ENCODE measurements at places on chromosomes 13 and 19. TPM values are rescaled to one million over a fixed set of nuclear protein-coding genes. Genes with fewer than 3 reads are reported as not detected.

DNA sequence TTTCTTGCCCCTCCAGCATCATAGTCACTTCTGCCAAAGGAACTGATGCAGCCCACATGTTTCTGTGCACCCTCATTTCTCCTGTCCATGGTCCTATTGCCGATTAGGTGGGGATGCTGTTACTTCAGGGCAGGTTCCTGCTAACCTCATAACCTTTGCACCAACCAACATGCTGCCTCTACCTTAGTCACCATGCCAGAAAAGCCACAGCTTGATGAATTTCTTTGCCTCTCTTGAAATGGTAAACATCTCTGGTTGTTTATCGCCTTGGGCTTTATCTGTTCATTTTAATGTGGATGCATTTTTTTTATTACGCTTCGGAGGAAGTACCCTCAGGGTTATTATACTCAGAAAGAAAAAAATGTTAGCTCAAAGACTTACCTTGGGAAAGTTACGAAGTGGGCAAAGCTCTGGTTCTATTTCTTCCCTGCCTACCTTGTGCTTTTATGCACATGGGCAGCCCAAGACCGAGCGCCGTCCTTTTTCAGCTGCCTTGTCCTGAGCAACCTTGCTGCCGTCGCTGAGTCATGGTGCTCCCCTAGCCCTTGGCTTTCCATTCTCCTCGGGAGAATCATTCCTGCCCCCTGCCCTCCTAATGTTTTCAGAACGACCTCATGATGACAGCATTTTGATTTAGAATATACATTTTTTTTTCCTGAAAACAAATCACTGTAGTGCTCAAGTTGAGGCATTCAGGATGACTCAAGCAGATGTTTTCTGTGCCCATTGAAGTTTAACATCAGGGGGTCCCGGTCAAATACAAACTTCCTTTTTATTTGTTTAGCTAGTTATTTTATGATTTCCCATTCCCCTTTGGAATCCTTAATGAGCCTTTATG, 280.0 kb downstream of the SHISA2 start:
- no peak for DNase-seq

- DNase-seq, result no peak
Measured at GRCh38 chr19:21856773-21857514, 21.0 kb upstream of the ZNF43 start.

- no peak for DNase-seq
Measured at GRCh38 chr19:50387176-50387867, 3.2 kb downstream of the POLD1 start.

DNA sequence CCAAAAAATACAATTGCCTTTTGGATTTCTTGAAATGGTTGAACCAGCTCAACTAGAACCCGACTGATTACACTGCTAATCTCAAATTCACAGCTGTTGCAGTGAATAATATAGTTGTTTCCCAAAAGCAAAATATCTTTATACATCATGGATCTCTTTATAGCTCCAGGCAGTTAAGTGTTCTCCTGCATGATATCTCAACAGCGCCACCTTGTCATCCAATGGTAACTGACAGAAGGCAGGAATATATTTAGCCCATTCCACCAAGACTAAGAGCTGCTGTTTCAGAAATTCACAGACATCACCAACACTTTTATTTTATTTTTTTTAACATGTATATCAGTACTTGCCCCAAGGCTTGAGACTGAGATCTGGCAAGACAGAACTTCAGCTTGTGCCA, 1141.0 kb upstream of the PRR20A start:
- no peak for DNase-seq

- DNase-seq, result no peak
Measured at GRCh38 chr13:36674337-36675212, 755 bp downstream of the SERTM1 start.

The MEF2B gene
- polyA plus RNA-seq, result 2.2 TPM

The SHC2 gene
- polyA plus RNA-seq, result 16.2 TPM

- no peak for DNase-seq
Measured at GRCh38 chr13:40662866-40663265, 3.6 kb downstream of the FOXO1 start.

- DNase-seq, result no peak
Measured at GRCh38 chr13:21361123-21361522, 98.0 kb downstream of the ZDHHC20 start.

DNA sequence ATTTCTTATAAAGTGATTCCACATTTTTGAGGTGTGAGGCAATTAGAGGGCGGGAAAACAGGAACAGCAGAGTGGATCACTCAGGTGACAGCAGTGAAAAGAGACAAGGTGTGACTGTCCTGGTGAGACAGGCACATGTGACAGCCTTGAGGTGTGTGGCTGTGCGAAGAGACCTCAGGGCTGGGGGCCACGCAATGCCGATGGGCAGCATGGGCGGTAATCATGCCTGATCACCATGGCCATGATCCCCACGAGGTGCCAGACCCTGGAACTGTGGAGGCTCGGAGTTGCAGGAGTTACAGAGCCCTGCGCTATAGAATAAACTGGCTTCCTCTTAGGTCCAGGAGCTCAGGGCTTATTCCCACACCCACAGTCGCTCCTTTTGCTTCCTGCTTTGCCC, 2.0 kb downstream of the SPACA6 start:
- DNase-seq, result no peak

The PDE4C gene
- 3.3 TPM for polyA plus RNA-seq

The FLT3LG gene
- polyA plus RNA-seq, result 5.2 TPM

GRCh38 chr19:23949611-23950010, 34.9 kb downstream of the ZNF726 start:
- DNase-seq, result no peak

DNA sequence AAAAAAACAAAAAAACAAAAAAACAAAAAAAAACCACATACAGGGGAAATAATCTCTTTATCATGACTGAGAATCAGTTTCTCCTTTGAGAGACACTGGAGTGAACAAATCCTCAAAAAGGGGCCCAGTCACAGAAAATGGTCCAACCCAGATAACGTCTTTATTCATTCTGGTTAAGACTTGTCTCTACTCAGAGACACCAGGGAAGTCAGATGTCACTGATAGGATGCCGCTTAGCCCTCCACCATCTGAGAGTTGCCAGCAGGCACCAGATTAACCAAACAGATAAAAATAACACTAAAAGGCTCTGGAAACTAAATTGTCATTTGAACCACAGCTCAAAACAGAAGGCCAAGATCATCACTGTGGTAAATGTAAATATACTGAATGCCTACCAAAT, 1163.4 kb upstream of the ATXN8OS start:
- DNase-seq, result no peak

DNA sequence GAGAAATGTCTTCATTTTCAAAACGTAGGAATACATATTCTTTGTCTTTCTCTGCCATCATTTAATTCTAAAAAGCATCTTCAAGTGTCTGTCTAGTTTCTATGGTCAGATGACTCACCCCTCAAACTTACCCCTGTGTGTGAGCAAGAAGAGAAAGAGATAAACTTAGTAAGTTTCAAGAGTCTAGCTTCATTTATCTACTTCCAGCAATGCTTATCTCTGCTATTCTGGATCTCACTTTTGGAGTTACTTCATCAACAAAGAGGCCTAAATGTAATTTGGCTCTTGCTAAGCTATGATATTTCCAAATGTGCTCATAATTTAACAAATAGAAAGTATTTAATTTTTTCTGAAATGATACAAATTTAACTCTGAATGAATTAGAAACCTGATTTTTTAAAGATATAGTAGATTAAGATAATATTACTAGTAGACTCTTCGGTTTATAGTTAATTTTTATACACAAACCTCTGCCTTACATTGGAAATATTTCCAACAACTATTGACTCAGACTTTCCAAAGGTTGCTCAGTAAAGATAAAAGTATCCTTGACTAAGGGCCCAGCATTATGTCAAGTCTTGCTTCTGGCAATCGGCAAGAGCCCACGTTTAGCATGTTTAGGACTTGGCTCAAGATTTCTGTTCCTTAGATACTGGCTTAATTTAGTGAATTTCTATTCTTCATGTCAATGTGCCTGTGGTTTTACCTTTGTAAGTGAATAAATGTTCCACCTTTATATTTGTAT, 1511.0 kb upstream of the SLC10A2 start:
- DNase-seq, result peak; percentile 27

The PPM1N gene
- 0.15 TPM for polyA plus RNA-seq

The CCDC169 gene
- 4.3 TPM for polyA plus RNA-seq

GRCh38 chr19:31314156-31314555, 35.1 kb downstream of the TSHZ3 start:
- DNase-seq, result no peak

DNA sequence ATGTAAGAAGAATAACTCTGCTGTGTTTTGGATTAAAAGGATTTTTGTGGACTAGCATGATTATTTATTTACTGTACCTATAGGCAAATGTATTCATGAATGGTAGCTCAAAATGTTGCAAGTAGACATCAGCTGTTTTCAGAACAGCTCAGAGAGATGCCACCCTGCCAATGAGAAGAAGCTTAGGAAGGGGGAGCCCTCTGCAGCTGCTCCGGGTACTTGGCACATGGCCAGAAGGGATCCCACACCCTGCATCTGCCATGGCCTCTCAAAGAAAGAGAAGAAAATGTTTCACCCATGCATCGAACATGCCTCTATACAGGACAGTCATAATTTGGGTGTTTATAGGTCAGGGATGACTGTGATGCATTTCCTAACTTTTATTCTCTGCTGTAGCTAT, 30.5 kb upstream of the MBNL2 start:
- no peak for DNase-seq

DNA sequence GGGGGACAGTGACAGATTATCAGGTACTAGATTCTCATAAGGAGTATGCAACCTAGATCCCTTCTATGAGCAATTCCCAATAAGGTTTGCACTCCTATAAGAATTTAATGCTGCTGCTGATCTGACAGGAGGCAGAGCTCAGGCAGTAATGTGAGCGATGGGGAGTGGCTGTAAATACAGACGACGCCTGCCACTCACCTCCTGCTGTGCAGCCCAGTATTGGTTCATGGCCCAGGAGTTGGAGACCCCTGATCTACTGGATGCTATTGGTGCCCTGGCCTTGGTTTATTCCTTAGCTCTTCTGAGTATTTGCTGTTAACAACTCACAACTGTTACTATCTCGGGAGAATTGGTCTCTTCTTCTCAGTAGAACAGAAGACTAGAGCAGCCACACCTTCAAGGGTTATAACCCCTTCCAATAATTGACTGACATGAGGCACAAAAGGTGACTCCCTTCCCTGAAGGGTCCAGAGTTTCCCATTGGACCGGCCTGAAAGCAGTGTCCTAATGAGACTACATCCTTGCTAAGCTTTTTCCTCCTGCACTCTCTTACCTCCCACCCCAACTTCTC, 35.0 kb upstream of the RBM26 start:
- DNase-seq, result no peak

The DMRTC2 gene
- polyA plus RNA-seq, result not detected

The FFAR2 gene
- polyA plus RNA-seq, result 0.34 TPM

The ENOX1 gene
- polyA plus RNA-seq, result 6.1 TPM

- peak; percentile 46 for DNase-seq
Measured at GRCh38 chr13:99656092-99656745, 154.9 kb downstream of the TM9SF2 start.

The TYK2 gene
- polyA plus RNA-seq, result 139 TPM

The FSD1 gene
- 1.5 TPM for polyA plus RNA-seq

GRCh38 chr13:99959540-99960230, 11.9 kb downstream of the ZIC5 start:
- DNase-seq, result no peak

GRCh38 chr19:35341006-35341405, 6.7 kb upstream of the FFAR1 start:
- DNase-seq, result no peak

DNA sequence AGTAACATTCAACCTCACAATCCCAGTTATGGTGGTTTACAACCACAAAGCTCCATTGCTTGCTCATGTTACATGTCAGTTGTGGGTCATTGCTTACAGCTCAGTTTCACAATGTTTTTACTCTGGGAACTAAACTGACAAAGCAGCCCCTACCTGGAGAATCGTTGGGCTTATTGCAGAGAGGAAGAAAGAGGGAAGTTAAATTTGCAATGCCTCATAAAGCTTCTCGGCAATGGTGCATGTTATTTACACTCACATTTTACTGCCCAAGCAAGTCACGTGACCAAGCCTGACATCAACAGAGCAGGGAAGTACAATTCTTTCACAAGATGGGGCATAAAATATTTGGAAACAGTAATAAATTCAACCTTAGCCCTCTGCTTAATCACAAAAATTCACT, 441.6 kb downstream of the TDRD3 start:
- DNase-seq, result no peak

DNA sequence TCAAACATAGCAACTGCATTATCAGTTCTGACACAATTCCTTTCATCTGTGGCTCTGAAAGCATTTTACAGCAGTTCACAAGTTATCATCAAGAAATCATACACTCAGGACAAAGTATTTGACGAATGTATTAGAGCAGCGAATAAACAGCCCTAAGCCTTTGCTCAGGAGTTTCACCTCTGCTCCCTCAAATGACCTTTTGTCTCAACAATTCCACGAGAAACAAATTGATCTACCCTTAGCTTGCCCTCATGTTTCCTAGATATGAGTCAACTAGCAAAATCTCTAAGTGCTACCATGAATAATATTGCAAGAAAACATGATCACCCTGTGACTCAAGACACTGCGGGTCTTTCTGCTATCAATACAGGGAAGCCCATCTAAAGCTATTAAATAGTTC, 396.1 kb downstream of the EFNB2 start:
- no peak for DNase-seq

- no peak for DNase-seq
Measured at GRCh38 chr19:39138221-39139211, 12.9 kb downstream of the PAK4 start.

DNA sequence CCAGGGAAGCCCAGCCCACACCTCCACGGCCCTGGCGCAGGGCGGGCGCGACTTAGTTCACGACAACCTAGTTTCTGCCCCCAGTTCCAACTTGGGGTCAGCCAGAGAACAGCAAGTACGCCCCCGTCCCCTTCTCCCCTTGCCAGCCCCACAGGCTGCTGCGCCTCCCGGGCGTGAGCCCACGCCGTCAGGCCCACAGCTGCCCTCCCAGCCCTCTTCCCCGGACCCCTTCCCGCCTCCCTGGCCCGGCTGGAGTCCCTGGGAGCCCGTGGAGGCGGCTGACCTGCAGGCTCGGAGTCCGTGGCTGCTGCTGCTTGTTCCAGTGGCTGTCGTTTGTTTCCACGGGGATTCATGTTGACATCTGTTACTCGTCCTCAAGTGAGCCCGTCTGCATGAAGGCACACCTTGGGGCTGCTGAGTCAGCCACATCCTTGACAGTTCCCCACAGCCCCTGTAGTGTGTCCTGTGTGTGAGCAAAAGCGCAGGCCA, 86.0 kb downstream of the ATP11A start:
- DNase-seq, result no peak

The KL gene
- polyA plus RNA-seq, result 9.0 TPM

DNA sequence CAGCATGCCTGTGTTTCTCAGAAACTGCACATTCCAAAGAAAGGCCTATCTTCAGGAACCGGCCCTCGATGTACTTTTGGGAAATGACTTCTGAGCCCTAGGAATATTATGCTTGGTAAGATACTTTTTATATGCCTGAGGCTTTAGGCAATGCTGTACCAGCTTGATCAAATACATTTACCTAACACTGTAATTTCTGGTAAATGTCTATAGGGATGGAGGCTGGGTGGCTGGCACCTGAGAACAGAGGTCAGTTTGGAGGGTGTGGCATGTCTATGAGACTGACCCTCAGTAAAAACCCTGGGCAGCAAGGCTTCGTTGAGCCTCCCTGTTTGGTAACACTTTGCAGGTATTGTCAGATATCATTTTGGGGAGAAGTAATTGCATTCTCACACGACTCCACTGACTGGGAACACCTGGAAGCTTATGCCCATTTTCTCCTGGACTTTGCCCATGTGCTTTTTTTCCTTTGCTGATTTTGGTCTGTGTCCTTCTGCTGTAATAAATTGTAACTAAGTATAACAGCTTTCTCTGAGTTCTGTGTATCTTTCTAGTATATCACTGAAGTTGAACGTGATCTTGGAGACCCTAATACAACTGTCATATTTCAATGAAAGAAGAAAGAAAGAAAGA, 1339.1 kb downstream of the OLFM4 start:
- no peak for DNase-seq
